Lower lobe of right lung (tissue), 2 donors: ENCODE measurements at places on chromosomes 7 and 10.

GRCh38 chr7:80902019-80902418 is 16.8 kb downstream of the SEMA3C start:
- DNase-seq = no peak

GRCh38 chr10:63666836-63667383 is 145.7 kb downstream of the REEP3 start:
- no peak for DNase-seq

DNA sequence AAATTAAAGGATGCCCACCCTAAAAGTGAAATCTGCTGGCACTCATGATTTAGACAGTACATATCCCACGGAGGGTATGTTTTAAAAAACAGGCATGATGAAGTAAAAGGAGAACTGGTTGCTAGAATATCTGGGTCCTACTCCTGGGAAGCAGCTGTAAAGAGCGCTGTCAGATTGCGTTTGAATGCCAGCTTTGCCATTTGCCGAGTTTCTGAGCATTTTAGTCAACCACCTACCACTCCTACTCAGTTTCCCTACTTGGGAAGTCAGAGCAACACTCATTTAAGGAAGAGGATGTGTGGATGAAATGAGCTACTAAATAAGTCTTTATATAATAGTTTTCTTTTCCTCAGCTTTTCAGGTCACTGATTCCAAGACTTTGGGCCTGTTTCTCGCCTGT is 1.1 kb upstream of the UMAD1 start:
- DNase-seq = no peak

DNA sequence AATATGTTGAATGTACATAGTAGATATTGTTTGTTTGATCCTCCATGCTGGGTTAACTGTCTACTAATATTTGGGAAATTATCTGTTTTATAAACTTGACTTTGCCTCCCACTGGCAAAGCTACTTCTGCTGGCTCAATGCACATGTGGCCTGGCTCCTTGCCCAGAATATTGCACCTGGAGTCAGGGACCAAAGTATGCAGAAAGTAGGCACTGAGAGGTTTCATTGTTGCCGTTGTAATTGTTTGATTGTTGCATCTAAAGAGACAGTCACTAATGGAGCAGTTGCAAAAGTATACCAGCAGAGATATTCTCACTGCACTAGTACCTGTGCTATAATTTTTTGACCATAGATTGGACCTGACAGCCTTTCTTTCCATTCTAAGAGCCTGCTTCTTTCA is 137.8 kb upstream of the CNTNAP2 start:
- no peak for DNase-seq

DNA sequence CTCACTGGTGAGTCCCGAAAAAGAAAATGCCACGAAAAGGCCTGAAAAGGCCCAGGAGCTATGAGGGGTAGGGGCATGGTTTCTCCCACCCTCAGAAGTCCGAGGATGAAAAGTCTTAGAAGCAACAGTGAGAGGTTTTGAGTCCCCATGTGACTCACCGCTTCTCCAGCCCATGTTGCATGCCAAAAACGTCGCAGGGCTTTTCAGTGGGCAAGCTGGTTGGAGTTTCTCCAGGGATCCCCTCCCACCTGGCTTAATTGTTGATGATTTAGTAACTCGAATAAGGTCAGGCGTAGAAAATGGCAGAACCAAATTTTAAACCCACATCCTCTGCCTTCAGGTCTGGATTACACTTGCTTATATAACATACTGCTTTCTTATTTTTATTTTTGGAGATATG is 96.3 kb upstream of the ARMC3 start:
- no peak for DNase-seq

DNA sequence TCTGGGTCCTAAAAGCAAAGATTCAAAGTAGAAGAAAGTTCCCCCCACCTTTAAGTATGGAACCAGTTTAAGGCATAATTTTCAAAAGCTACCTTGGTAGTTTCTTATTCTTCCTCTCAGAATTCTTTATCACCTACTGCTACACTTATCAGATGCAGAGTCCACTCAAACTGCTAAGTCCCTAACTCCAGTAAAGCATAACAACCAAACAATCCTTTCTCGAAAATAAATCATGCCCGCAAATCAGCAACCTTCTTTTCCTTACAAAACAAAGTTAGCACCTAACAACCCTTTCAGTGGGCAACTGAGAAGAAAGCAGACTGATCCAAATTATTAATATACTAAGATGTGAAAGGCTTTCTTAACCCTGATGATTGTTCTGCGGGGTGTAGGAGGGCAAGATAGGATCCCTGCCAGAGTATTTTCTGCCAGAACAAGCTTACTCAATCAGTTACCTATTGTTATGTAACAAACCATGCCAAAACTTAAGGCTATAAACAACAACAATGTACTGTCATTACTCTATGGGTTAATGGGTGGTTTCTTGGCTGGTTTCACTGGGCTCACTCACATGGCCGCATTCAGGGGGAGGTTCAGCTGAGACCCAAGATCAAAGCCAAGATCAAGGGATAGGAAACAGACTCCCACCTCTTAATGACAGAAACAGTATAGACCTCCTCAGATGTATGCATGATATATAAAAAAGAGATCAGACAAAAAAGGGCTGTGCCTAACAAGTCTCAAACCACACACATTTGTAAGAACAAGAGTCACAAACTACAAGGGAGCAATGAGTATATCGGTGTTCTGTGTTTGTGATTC is 42.0 kb downstream of the CCDC6 start:
- no peak for DNase-seq

DNA sequence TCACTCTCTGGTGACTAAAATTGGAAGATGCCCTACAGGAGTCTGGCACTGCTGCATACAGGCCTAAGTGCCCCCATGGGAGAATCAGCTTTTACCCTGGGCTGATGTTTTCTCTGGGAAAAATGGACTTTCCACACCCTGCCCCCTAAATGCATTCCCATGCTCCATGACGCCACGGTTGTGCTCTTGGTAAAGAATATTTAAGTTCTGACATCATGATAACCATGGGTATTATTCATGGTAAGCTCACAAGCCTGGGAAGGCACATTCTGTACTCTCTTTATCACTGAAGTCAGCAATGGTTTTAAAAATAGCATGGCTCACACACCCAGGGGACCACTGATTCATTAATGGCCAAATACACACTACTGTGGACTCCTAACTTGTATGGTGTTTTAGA is 43.4 kb downstream of the HIPK2 start:
- DNase-seq = no peak

DNA sequence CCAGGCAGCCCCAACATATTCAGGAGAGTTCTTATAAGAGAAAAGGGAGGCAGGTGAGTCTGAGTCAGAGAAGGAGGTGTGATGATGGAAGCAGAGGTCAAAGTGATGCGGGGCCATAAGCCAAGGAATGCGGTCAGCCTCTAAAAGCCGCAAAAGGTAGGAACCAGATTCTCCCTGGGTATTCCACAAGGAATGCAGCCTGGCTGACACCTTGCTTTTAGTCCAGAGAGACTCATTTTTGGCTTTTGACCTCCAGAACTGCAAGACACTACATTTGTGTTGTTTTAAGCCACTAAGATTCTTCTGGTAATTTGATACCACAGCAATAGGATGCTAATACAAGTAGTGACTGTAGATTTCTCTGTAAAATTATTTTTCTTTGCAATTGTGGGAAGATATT is 151.5 kb upstream of the EEPD1 start:
- no peak for DNase-seq

DNA sequence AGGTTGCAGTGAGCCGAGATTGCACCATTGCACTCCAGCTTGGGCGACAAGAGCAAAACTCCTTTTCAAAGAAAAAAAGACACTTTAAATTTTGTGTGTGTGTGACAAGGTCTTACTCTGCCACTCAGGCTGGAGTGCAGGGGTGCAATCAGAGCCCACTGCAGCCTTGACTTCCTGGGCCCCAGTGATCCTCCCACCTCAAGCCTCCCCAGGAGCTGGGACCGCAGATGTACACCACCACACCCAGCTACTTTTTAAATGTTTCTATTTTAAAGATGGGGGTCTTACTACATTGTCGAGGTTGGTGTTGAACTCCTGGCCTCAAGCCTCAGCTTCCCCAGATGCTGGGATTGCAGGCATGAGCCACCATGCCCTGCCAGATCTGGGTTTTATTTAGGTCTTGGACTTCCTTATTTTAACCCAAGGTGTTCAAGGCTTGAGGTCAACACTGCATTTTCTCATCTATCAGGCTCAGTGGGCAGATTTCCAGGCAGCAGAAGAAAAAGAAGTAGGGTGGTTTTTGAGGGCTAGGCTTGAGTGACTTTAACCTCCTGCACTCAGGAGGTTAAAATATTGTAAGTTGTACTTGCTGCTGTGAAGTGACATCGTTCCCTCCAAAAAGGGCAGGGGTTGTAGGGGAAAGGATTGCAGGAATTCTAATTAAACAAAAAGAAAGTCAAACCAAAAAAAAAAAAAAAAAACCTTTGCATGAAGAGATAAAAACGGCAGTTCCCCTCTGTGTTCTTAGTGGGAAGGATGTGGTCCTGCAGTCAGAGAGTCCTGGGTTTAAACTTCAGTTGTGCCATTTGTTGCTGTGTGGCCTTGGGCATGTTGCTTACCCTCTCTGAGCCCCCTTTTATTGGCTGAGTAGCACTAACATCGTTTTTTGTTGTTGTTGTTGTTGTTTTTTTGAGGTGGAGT is 71.5 kb downstream of the CARD11 start:
- no peak for DNase-seq

DNA sequence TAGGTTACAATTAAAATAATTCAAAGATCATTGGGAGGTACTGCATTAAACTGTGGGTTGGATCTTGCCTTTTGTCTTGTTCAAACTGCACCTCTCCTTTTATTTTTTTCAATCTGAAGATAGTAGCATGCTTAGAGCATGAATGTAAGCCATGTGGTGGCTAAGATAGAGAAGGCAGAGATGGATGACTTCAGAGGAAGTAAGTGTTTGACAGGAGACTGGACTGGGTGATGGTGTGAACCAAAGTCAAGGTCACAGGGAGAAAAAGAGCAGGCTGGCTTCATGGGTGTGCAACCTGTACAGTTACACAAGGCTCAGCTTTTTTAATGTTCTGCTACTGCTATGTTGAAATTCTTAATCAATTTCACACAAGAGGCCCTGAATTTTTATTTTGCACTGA is 85.6 kb downstream of the ZEB1 start:
- DNase-seq = no peak

GRCh38 chr7:73894733-73895551 is 34.0 kb downstream of the TMEM270 start:
- peak; percentile 57 for DNase-seq

DNA sequence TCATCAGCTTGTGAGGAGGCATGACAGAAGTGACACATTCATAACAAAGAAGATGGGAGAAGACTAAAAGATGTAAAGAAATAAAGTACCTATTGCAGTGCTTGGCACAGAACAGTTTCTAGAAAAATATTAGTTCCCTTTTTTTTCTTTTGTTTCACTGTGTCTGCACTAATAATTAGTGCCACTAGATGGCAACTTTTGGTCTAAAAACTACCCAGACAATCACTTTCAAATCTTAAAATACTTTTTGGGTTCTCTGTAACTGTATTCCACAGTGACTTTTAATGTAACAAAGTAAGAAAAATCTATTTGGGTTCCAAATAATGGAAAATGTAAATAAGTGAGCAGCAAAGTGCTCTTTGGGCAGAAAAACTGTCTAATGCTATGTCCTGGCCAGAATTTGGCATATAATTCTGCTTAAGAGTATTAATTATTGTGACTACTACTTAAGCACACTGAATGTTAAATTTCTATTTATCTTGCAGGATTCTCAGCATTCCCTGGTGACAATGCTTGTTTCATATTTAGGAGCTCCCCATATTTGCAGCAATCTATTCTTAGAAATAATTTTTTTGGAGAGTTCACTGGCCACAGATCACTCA is 134.8 kb upstream of the KIF5B start:
- no peak for DNase-seq

GRCh38 chr10:34781711-34782110 is 33.4 kb downstream of the PARD3 start:
- DNase-seq = no peak

DNA sequence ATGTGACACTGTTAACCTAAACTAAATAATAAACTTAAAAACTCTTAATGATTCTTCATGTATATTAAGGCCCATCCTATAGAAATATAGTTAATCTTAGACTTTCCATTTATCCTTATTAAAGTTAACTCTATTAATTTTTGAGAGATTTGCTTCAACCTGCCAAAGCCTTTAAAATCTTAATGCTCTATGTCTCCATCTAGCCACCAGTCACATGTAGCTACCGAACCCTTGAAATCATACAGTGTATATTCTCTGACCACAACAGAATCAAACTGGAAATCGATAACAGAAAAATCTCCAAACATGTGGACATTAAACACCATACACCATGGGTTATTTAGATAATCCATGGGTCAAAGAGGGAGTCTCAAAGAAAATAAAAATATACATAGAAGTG is 51.9 kb downstream of the ASZ1 start:
- DNase-seq = no peak

GRCh38 chr10:19738440-19738839 is 77.8 kb upstream of the PLXDC2 start:
- no peak for DNase-seq

DNA sequence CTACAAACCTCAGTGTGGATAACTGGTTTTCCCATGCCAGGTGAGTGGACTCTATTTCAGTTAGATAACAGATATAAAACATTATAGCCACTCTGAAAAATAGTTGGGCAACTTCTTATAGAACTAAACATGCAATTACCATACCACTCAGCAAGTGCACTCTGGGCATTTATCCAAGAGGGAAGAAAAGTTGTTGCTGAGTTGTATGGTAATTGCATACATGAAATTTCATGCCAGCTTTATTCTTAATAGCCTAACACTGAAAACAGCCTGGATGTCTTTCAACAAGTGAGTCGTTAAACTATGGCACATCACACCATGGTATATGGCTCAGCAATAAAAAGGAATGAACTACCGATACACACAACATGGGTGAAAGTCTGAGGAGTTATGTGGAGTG is 10.6 kb upstream of the UPP1 start:
- DNase-seq = no peak

- DNase-seq = no peak
Measured at GRCh38 chr10:109968953-109969759, 38.6 kb upstream of the ADD3 start.

DNA sequence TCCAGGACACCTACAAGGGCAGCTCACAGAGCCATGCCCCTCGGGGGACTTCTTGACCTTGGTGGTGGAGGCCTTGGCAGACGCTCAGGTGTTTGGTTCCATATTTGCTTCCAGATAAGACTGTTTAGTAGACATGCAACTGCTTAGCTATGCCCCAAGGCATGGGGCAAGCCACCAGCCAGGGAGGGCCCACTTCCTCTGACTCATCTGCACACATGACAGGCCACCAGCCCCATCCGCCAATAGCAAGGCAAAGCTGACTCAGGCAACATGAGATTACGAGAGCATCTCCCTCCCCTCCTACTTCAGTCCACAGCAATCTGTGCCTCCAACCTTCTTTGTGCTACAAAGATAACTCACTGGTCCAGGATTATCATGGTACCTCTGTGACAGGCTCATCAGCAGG is 54.9 kb downstream of the KCNMA1 start:
- peak; percentile 66 for DNase-seq

GRCh38 chr7:123770378-123770777 is 21.6 kb upstream of the WASL start:
- no peak for DNase-seq

- no peak for DNase-seq
Measured at GRCh38 chr7:105161366-105161765, 147.4 kb downstream of the KMT2E start.
